ENCODE measurements at places on chromosomes 12 and 14.

GRCh38 chr14:78834766-78835451 lies 664.7 kb downstream of the NRXN3 start:
- no peak for DNase-seq

DNA sequence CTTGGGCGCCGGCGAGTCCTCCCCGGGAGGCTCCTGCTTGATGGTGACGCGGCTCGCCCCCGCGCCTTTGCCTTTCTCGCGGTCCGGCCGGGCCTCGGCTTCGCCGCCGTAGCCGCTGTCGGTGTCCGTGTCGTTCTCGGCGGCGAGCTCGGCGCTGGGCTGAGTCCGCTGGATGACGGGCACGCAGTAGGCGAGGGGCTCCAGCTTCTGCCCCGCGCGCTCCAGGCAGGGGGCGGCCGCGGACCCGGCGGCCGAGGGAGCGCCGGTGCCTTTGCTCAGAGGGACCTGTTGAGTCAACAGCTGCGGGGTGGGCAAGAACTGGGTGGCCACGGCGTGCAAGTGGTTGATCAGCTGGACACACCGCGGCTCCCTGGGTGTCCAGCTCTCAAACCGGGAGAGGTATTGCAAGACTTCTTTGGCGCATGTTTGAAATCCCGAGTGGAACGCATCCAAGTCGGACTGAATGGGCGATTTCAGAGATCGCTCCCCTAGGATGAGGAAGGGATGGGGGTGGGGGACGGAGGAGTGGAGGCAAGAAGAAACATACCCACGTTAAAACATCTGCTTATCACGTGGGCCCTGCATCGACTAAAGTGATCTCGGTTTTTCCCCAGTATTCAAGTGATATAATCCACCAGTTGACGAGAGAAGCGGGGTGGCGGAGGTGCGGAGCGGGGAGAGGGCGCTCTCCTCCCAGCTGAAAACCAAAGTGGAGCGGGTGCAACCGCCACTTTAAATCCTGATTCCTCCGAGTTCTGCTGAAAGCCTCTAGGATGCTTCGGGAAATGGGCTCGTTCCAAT lies 2.0 kb downstream of the BHLHE41 start:
- DNase-seq = peak; percentile 54

DNA sequence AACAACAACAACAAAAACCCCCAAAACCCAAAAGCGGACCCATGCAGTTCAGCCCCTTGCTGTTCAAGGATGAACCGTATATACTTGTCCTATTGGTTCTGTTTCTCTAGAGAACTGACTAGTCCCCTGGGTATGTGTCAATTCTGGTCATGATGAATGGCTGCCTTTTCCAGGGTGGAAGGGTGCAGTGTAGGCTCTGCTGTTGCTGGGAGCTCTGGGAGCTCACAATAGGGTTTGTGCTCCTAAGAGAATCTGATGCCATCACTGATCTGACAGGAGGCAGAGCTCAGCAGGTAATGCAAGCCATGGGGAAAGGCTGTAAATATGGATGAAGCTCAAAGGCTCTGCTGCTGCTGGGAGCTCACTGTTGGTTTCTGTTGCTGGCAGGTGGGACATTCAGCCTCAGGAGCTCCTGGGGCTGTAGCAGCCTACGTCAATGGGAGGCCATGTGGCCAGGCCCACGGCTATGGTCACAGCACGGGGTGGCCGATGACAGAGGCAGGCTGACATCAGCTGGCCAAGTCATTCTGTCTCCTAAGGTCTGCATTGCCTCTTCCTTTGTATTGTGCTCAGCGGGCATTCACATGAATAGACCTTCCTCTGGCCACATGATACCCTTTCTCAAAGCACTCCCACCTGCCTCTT lies 37.9 kb downstream of the DLK1 start:
- DNase-seq = no peak

DNA sequence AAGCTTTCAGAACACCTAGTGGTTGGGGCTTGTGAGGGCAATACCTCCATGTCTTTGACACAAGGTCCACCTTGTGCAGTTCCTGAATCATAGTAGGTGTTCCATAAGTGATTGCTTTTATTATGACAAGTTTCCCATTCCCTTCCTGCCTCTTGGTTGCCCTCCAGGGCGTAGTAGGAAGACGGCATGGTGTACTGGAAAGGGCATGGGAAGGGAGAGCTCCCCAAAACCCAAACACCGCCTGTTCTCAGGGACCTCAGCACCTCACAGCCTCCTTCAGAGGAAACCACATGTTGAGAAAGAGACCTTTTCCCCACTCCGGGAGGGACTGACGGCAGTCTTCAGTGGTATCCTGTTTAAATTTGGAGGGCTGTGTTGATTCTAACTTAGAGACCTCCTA lies 21.1 kb downstream of the EVL start:
- DNase-seq = no peak

DNA sequence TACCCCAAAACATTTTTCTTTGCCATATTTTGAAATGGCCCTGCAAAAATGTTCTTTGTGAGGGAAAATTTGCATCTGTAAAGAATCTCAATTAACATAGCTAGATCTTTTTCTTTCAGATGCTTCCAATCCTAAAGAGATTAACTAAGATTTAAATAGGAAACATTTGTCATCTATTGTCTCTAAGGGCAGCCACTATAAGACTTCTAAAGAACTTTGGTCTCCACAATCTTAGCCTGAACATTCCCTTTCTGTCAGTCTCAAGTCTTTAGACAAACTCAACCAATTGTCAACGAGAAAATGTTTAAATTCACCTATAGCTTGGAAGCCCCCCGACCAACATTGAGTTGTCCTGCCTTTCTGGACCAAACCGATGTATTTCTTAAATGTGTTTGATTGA lies 71.1 kb upstream of the RASSF8 start:
- no peak for DNase-seq

DNA sequence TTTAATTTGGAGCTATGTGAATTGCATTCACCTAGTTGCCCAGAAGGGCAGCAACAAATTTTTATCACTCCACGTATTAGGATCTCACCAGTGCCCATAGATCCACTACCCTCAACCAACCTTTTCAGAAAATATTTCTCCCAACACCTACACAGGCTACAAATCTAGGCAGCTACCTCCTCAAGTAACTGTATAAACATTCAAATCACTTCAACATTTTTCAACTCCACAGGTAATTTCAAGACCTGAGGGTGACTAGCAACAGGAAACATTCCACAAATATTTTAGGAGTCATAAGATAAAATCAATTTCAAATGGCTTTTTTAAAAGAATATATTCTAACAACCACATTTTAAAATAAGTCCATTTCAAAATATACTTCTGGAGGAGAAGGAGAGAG lies 12.9 kb downstream of the PHLDA1 start:
- DNase-seq = no peak

- DNase-seq = no peak
Measured at GRCh38 chr12:13167226-13167625, 29.3 kb upstream of the EMP1 start.

GRCh38 chr14:74503938-74504335 lies 10.4 kb downstream of the ISCA2 start:
- DNase-seq = no peak

DNA sequence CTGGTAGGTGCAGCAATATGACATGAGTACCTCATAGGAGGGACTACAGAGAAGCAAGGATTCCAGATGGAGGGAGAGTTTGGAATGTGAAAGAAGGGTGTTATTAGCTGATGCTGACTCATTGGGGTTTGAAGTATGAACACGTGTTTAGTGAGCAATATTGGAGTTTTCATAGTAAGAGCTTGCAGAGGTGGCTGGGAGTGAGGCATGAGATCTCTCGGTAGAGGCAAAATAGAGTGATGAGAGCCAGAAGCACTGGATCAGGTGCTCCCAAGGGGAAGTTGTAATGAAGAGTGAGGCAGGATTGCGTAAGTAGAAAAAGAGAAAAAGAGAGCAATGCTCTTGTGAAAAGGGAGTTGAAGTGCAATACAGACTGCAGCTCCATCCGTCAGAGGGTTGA lies 42.1 kb downstream of the MGST1 start:
- DNase-seq = peak; percentile 49

DNA sequence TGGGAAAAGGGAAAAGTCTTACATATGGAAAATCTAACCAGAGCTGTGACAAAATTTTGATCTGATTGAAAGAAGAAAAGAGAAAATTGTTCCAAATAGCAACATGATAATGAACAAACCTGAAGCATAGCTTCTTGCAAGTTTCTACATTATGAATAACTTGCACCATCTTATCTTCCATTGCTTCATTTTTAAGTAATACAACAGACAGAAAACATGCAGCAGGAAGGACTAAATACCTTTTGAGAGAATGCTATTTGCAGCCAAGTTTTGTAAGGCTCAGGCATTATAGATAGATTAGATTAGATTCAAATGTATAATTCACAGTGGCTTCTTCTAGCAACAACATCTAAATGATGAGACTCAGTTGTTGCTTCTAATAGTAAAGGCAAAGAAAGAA lies 441.4 kb downstream of the AEBP2 start:
- DNase-seq = no peak

DNA sequence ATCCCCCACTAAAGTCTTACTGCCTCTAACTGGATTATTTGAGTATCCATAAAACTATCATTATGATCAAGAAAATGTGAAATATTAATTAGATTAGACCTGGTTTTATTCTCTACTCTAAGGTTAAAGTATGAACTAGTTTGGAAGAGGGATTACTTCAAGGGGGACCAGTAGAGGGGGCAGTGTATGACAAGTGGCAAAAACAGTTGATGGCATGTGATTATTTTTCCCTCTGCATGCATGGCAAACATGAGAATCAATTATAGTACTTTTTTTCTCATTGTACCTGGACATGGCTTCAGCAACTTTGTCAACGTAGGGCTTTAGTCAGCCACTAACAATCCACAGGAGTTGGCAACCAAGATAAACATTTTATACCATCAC lies 145.0 kb upstream of the SLC38A2 start:
- no peak for DNase-seq

DNA sequence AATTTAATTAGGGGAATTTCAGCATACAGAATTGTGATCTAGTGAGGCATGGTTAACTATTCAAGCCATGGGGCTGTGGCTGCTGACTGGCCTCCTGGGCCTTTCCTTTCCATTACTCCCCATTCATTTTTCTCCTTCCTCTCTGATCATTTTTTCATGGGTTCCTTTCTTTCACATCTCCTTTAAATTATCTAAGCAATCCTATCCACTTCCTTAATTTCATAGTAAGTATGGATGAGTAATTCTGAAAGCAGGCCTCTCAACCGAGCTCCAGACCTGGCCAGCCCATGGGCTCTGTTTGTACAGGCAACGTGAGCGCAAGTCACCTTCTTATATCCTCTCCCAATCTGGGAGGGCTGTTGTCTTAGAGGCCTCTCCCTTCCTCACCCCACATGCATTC lies 13.4 kb downstream of the CKAP4 start:
- DNase-seq = no peak

DNA sequence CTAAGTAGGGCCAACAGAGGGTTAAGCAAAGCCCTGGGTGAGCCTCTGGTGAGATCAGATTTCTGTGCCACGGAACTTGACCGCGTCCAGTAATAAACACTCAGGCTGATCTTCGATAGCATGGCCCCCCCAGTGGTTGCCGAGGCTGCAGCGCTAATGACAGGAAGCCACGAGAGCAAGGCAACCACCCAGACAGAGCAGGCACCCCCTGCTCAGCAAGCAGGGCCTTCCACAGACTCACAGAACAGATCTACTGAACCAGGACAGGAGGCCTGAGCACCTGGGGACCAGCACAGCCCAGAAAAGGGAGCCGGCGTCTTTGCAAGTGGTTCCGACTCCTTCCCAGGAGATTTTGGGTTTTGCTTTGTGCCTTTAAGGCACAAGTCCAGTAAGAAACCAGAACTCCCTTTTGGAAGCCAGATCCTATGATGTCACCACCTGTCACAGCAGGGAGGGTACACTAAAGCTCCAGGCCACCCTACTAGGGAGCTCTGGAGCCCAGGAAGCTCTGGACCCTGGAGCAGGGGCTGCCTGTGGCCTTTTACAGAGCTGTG lies 42.3 kb downstream of the BCL11B start:
- no peak for DNase-seq

DNA sequence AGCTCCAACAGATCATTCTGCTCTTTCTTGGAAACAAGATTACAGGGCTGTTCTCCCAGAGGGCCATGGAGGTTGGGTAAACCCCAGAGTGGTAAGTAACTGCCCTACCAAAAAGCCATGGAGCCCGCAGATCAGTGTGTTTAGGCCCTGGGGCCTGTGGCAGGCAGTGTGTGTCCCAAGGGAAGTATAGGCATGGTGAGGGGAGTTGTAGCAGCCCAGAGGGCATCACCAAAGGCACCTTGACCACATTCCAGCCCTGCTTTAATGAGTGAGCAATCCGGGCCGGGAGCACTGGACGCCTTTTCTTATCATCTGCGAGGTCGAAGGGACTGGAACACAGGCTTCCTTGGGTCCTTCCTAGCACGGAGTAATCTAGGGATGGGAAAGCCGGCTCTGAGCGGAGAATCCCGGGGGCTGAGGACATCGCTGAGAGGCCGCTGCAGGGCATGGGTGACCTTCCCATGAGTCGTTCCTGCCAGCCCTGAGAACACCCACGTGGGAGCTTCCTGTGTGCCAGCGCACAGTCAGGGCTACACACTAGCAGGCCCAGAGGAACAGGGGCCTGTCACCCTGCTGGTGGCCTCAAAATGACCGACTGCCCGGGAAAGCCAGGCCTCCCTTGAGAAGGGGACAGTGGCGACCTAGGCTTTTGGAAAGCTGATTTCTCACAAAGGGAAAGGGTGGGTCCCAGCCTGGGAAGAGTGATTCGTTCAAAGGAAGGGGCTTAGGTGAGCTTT lies 91.3 kb downstream of the NINJ2 start:
- DNase-seq = no peak

GRCh38 chr14:22560662-22561365 lies 28.2 kb downstream of the DAD1 start:
- DNase-seq = peak; percentile 50

DNA sequence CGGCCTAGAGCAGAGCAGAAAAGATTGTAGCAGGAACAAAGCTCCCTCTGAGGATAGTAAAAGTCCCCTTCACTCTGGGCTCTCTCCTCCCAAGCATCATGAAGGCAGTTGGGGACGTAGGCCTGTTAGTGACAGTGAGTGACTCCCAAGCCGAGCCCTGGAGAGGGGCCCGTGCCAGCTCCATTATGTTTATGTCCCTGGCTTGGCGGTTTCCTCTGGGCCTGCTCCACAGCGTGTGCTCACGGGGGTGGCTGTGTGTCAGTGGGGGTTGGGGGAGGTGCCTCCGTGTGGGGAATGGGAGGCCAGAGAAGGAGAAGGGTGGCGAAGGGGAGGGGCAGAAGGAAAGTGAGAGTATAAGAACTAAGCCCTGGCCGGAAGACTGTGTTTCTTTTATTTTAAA lies 170.0 kb upstream of the VASH1 start:
- DNase-seq = no peak

All from KBM-7 (cell line).